ENCODE measurements at places on chromosomes 5 and 9. TPM values are rescaled to one million over a fixed set of nuclear protein-coding genes. Genes with fewer than 3 reads are reported as not detected.

ADGRD2 gene
- not detected for total RNA-seq

PCDHB10 gene
- 0.41 TPM for total RNA-seq

ACTBL2 gene
- not detected for total RNA-seq

SRD5A1 gene
- 12.0 TPM for total RNA-seq

MELK gene
- total RNA-seq = 2.9 TPM

Measured in fibroblast of the aortic adventitia (primary cell).